Articular chondrocyte of knee joint (primary cell): ENCODE measurements at places on chromosomes 5 and 9. TPM values are rescaled to one million over a fixed set of nuclear protein-coding genes. Genes with fewer than 3 reads are reported as not detected.

Gene NMUR2
- not detected in 2 replicates for total RNA-seq

Gene FOXD1
- total RNA-seq: 9.6 and 14.0 TPM in 2 replicates

Gene PCDHA11
- total RNA-seq: 0.11 and 0.13 TPM in 2 replicates

Gene IL11RA
- 34.2 and 40.5 TPM in 2 replicates for total RNA-seq
